ENCODE measurements at places on chromosomes 7 and 10.

- DNase-seq = no peak
Observed at GRCh38 chr10:37289833-37290464, 164.6 kb downstream of the ANKRD30A start.

DNA sequence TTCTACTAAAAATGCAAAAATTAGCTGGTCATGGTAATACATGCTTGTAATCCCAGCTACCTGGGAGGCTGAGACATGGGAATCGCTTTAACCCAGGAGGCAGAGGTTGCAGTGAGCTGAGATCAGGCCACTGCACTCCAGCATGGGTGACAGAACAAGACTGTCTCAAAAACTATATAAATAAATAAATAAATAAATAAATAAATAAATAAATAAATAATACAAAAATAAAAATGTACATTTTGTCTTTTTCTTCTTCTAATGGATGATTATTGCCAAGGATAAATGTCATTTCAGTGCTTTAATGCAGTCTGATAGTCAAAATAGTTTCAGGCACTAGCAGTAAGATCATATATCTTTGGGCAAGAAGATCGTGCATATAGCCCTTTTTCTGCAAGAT is 727.6 kb upstream of the SEMA3D start:
- no peak for DNase-seq

DNA sequence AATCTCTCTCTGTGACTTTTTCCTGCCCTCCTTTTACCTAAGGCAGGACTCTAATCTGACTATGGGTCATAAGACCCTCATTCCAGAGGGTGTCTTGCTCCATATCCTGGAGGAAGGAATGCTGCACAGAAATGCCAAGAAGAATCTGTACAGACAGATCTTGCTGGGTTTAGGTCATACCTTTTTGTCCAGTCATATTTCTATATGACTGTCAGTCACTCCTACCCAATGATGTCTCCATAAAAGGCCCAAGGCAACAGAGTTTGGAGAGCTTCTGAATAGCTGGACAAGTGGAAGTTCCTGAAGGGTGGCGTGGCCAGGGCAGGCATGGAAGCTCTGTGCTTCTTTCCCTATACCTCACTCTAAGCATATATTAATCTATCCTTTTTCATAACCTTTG is 47.5 kb downstream of the FEZF1 start:
- DNase-seq = no peak

DNA sequence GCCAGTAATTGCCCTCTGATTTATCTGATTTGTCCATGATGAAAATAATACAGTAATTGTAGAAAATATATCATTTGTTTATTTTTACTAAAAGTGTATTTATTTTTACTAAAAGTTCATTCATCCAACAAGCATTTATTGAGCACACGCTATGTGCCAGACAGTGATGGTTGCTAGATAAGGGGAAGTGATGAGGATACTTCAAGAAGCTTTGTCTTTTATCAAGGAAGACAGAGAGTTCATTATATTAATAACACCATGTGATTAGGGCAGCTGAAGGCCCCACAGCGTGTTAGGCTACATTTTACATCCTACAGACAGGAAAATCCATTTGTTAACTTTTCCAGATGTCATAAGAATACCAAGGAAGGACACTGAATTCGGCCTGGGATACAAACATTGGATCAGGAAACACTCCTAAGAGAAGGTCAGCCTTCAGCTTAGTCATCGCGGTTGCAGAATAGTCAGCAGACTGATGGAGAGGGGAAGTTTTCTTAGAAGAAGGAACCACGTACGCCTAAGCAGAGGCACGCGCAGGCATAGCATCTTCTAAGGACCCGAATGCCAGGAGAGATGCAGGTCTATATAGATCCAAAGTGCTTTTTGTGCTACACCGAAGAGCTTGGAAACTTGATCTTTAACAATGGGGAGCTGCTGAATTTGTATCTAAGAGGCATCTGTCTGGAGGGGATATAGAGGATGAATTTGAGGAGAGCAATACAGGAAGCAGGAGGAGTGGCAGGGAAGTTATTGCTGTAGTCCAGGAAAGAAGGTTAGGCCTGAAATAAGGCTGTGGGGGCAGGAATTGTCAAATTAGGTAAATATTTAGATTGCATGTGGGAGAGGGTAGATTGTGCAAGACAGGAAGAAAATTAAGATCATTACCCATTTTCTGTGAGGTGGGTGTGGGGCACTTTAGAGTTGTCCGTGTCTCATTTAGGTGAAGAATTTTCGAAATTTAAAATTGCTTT is 85.7 kb downstream of the LRGUK start:
- DNase-seq = no peak

DNA sequence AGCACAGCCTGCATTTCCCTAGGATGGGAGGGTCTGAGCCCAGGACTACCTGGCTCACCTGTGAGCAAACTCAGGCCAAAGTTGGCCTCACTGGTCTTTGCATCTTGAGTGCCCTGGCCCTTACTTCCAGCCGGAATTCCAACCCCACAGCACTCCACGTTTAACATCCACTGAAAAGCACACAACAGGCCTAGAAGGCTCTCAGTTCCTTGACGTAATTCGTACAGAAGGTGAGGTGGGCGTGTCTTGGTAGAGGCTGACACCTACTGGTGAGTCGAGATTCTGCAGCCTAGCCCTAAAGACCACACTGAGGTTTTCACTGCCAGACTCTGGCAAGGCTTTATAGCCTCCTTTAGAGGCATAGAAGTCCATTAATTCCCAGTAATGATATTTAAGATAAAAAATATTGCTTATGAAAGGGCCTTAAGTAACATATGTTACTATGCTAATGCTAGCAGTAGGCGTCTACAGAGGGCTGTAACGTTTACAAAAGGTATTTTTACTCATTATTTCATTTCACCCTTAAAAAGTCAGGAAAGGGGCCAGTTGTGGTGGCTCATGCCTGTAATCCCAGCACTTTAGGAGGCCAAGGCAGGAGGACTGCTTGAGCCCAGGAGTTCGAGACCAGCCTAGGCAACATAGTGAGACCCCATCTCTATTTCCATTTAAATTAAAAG is 95.8 kb downstream of the HIP1 start:
- DNase-seq = peak; percentile 31

GRCh38 chr10:85621562-85621961 is 745.0 kb downstream of the GRID1 start:
- no peak for DNase-seq

- no peak for DNase-seq
Observed at GRCh38 chr10:82981137-82981723, 1106.2 kb downstream of the NRG3 start.

DNA sequence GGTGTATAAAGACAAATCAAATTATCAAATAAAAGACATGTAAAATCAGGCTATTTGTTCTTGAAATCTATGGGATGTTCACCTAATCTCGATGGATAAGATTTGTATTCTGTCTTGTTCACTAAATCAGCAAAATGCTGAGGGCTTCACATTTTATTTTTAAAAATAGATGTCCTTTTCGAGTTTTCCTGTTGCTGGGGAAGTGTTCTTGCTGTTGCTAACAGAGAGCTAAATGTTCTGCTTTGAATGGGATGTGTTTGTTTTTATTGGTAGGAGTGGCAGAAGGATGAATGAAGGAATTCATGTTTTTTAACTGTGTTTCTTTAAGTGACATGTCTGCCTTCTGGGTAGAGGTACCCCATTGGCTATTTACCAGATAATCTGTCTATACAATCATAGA is 7.3 kb upstream of the SNX13 start:
- no peak for DNase-seq

GRCh38 chr7:143384148-143384547 is 3.0 kb downstream of the ZYX start:
- DNase-seq = no peak

- no peak for DNase-seq
Observed at GRCh38 chr7:39709768-39710311, 86.5 kb downstream of the RALA start.

DNA sequence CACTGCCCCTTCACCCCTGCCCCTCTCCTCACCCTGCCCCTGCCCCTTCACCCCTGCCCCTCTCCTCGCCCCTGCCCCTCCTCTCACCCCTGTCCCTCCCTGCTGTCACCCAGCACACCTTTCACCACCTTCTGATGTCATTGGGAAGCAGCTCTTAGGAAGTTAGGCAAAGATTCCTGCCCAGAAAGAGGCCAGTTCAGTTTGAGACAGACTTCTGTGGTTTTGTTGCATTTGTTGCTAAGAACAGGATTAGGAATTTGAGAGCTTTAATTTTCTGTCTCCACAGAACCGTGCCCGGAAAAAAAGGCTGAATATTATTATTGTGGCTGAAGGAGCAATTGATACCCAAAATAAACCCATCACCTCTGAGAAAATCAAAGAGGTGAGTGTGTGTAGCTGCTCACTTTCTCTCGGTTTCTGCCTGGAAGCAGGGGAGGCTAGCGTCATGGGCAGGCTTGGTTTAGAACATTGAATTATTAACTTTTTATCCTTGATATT is 39.6 kb downstream of the PFKP start:
- no peak for DNase-seq

GRCh38 chr7:31853380-31853779 is 166.4 kb downstream of the PPP1R17 start:
- no peak for DNase-seq

- no peak for DNase-seq
Observed at GRCh38 chr7:106575138-106575823, 85.7 kb downstream of the CCDC71L start.

- DNase-seq = no peak
Observed at GRCh38 chr10:121059351-121059750, 208.2 kb downstream of the WDR11 start.

GRCh38 chr10:497289-497688 is 192.2 kb downstream of the DIP2C start:
- DNase-seq = no peak

DNA sequence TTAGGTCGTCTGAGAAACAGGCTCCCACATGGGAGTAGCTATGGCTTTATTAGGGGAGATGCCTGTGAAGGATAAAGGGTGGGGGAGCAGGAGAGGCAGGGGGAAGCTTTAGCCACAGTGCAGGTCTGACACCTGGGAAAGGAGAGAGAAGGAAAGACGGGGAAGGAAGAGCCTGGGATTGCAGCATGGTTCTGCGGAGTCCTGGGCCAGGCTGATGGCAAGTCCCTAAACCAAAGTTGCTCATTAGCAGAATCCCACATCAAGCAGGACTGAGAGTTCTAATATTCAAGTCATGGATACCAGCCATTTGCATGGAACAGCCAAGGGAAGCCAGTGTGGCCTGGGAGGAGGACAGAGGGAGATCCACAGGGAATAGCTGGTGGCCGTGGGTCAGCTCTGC is 414.8 kb downstream of the RPS24 start:
- no peak for DNase-seq

- no peak for DNase-seq
Observed at GRCh38 chr10:21707498-21707897, 173.5 kb downstream of the MLLT10 start.

GRCh38 chr10:48697821-48698764 is 13.4 kb downstream of the WDFY4 start:
- DNase-seq = no peak

DNA sequence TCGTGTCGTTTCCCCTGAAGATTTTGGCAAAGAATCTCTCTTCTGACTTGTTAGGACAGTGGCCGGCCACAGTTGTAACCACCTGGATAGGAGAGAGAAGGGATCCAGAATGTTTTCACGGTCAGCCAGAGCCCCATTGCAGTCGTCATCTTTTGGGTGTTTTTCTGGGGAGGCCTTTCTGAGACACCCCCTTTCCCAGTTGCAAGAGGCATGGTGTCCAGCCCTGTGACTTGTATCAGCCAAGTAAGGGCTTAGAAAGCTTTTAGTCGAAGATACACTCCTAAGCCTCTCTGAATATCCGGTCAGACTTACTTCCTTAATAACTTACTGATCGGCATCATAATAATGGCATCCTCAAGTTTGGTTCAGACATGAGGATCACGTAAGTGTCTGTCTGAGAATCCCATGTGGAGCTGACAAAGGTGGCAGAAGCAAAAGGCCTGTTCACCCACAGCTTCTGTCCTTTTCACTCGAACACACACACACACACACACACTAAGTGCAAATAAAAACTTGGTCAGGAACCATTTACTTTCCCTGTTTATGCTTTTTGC is 435.7 kb upstream of the GALNT17 start:
- DNase-seq = no peak

DNA sequence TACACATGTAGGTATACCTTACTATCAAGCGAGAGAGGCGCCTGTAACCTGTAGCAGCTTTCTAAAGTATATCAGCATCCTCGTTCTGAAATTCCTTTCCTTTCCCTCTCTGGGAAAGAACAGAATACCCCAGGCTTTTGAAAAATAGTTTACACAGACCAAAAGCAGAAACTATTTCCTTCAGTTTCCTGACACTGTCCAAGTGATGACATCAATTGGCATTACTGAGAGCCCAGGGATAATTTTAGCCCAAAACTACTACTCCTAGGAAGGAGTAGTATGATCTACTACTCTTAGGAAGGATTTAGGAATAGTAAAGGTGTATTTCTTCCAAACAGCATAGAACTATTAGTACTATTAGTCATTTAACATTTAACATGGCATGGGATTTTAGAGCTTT is 6.0 kb downstream of the GNG11 start:
- DNase-seq = no peak

- DNase-seq = no peak
Observed at GRCh38 chr10:79407423-79407796, 38.0 kb downstream of the ZCCHC24 start.

DNA sequence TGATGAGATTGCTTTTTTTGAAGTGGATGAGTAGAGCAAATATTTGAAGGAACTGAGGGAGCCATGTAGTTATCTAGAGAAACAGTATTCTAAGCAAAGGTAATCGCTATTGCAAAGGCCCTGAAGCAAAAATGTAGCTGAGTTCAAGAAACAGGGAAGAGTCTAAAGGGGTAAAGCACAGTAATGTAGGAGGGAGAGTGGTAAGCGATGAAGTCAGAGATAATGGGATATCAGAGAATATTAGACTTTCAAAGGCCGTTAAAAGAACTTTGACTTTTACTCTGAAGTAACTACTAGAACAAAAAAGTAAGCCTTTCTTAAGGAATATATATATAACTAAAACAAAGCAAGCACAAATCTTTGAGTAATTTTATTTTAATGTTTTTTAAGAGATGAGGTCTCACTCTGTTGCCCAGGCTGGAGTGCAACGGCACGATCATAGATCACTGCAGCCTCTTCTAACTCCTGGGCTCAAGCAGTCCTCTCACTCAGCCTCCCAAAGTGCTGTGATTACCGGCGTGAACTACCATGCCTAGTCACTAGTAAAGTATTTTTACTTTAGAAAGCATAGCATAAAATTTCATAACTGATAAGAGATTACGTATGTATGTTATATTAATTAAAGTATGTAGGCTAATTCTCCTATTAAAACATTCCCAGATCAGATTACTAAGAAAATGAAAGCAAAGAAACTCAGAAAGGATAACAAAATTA is 61.7 kb upstream of the OIT3 start:
- no peak for DNase-seq

GRCh38 chr10:36344240-36345174 is 702.4 kb upstream of the FZD8 start:
- DNase-seq = no peak

GRCh38 chr10:72461085-72461484 is 106.4 kb upstream of the DNAJB12 start:
- no peak for DNase-seq

Measured in stimulated activated CD4-positive, alpha-beta T cell treated with anti-CD3 and anti-CD28 coated beads, TNF-alpha, amount 100 ng/mL, for 24 hours (primary cell).